Fibroblast of upper back skin (primary cell): ENCODE measurements at places on chromosomes 13 and 19.
A peak's percentile ranks its signal among the peaks of the same experiment; 100 is the strongest.

DNA sequence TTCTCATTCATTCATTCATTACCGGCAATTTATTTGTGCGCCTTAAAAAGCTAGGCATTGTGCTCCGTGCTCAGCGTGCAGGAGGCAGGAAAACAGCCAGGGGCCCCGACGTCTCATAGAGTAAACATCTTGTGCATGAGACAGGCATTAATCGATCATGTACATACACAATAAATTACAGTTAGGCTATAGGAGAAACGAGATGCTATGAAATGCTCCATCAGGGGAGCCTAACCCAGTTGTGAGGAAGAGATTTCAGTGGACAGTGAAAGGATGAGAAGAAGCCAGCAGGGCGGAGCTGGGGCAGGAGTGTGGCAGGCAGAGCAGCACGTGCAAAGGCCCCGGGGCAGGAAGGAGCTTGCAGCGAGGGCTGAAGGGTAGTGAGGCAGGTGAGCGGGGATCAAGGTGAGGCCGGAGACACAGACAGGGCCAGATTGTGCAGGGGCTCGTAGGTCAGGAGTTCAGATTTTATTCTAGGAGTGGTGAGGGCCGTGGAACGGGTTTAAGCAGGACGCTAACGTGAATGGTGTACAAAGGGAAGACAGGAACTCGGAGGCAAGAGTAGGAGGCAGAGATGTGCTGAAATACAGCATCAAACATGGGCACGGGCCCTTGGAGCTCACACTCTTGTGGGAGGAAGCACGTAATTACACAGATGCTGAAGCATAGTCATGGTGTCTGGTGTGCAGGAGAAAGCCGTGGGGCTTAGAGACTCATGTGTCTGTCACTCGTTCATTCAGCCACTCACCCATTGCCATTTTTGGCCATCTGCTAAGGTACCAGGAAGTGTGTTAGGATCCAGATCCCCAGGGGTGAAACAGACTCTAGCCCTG is 7.8 kb upstream of the CACNG6 start:
- no peak for DNase-seq

- peak; percentile 70 for DNase-seq
These were observed 79.4 kb downstream of the SLC15A1 start for GRCh38 chr13:98672947-98673613.

- no peak for DNase-seq
These were observed 1.6 kb downstream of the JAK3 start for GRCh38 chr19:17846146-17846545.

GRCh38 chr19:32012206-32012605 is 333.2 kb upstream of the ZNF507 start:
- no peak for DNase-seq

GRCh38 chr13:97535614-97536013 is 101.6 kb downstream of the RAP2A start:
- DNase-seq, result peak; percentile 64

- no peak for DNase-seq
These were observed 1586.1 kb downstream of the OLFM4 start for GRCh38 chr13:54614726-54615125.

DNA sequence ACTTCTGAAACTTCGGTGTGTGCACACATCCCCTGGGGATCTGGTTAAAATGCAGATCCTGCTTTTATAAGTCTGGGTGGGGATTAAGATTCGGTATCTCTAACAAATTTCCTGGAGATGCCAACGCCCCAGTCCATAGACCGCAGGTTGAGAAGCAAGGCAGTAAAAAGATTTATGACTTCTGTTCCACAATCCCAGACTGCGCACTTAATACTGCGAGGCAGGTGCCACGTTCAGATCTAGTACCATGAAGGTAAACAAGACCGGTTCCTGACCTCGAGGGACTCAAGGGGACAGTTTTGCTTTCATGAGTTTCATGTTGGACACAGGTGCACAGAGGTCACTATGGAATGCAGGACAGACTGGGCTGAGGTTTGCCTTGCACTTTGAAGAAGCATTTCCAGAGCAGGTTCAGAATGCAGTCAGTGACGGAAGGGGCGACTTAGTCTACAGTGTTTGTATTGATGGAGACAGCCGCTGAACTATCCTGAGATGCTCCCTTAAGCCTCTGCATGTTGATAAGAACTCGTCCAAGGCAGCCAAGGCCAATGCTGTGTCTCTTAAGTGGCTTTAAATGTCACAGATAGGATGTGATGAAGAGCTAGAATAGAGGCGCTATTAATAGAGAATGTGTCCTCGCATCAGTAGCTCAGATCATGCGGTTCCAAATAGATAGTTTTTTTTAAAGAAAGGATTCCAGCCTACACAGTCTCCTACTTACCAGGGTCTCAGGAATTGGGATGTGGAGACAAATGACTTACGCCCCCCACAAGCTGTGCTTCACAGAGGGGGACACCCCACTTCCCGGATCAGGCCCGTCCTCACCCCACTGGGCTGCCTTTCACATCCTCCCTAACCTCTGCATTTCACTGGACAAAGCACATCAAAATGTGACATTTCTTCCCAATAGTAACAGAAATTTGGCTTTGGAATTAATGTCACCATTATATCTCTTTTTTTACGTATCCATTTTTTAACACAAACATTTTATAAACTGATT is 97.1 kb upstream of the IRS2 start:
- no peak for DNase-seq

DNA sequence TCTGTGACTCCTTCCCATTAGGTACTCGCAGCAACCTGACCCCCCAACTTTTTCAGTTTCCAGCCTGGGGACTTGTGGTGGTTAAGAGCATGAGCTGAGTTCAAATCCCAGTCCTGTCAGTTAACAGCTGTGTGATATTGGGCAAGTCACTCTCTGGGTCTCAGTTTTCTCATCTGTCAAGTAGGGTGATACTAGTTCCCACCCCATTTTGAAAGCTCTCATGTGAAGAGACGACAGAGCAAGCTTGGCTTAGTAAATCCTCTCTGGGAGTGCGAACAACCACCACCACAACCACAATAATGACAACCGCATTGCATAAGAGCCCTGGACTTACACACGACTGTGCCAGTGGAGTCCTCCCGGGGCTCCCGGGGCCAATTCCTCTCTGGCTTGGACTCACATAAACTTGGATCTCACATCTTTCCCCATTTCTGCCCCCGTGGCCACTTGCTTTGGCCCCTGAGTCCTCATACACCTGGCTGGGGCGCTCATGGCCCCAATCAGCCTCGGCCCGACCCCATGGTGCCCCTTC is 454 bp downstream of the BLVRB start:
- DNase-seq, result peak; percentile 64

GRCh38 chr13:20566468-20566897 is 474 bp upstream of the IFT88 start:
- DNase-seq, result no peak

GRCh38 chr13:110258876-110259631 is 47.9 kb downstream of the COL4A1 start:
- no peak for DNase-seq

DNA sequence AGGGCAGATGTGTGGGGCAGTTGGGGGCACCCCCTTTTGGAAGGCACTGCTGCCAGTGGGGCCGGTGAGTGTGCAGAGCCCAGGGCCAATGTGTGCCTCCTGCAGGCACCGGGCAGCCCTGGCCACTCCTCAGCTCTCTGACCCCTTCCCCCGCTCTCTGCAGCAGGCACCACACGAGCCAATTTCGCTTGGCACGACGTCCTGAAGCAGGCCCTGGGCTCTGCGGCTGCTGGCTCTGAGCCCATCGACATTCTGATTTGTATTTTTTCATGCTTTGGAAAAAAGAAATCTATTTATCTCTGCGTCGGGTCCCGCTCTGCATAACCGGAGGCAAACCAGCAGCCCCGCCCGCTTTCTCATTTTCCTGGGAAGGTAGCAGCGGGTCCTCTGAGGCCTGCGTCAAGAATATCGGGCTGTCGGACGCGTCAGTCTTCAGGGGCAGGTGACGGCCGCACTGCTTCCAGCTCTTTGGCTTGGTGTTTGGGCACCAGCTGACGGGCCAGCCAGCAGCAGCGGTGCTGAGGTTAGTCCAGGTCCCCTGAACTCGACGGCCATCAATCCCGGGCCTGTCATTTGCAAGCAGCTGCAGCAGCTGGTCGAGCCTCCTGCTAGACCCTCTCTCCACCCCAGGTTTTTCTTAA is 134.3 kb downstream of the KDM4B start:
- DNase-seq, result peak; percentile 36

DNA sequence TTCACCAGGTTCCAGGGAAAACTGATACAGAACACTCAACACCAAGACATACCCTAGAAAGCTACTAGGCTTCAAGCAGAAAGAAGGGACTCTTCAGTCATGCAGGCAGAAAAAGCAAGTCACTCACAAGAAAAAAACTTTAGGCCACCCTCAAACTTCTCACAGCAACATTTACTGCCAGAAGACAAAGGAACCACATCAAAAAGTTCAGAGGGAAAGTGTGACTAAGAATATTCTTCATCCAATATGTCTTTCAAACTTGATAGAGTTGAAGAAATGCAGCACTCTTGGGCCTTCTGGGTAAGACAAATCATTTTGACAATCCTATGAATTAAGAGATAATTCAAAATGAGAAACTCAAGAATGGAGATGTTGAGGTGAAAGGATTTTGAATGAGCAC is 7.7 kb downstream of the DZIP1 start:
- no peak for DNase-seq

DNA sequence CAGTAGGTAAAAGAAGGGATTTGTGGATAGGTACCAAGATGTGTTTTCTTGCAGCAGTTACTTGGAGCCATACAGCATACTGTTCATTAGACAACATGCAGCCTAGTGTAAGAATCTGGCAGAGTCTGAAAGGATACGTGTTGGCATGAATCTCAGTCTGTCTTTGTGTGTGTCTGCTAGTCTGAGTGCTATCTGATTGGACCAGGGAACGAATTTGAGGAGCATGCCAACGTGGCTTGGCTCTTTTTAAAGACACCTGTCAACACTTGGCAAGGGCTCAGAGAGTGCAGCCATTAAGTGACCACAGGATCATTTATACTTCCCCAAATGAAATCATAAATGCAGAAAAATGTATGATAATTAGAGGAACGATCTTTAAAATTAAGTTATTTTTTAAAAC is 27.6 kb upstream of the ATXN8OS start:
- no peak for DNase-seq

DNA sequence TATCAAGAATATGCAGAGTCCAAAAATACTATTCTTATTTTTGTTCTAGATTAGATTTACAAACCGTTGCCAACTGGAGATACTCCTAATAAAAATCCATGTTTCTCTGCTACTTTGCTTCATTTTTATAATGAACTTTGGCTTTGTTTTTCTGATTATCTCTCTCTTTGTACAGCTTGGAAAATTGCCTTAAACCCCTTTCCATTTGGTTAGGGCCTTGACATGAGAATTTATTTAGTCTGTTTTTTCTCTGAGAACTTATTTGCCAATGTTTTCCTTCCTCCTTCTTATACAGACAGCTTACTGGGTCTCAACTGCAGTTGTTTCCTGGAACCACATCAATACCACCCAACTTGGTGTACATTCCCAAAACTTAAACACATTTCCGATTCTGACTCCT is 555.4 kb downstream of the SLITRK6 start:
- DNase-seq, result no peak

- DNase-seq, result no peak
These were observed 4.0 kb upstream of the MAST3 start for GRCh38 chr19:18093439-18094161.

DNA sequence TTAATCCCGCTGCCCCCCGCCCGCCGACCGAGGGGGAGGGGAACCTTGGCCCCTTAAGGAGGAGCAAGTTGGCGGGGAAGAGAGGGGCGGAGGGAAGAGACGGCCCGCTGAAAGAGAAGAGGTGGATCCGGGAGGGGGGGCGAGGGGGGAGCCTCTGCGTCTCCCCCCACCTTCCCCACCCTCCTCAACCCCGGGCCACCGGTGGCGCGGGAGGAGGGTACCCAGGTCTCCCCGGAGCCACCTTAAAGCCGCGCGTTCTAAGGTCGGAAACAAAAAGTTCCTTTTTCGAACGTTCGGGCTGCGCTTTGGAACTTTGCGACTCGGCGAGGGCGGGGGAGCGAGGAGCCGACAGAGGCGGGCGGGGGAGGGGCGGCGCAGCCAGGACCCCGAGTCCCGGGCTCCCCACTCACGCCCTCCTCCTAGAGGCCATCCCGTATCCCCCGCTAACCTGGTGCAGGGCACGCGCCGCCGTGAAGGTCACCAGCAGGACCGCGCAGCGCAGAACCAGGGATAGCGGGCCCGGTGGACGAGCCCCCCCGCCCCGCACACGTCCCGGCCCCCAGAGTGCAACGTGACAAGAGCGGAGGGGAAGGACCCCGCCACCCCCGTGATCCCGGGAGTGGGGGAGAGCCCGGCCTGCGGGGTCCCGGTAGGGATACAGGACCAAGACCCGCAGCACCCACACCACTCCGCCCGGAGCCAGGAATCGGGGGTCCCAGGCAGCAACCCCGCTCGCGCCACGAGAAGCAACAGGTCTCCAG is 659 bp downstream of the ERF start:
- DNase-seq, result peak; percentile 58

GRCh38 chr13:29914581-29914980 is 64.2 kb upstream of the UBL3 start:
- DNase-seq, result no peak

DNA sequence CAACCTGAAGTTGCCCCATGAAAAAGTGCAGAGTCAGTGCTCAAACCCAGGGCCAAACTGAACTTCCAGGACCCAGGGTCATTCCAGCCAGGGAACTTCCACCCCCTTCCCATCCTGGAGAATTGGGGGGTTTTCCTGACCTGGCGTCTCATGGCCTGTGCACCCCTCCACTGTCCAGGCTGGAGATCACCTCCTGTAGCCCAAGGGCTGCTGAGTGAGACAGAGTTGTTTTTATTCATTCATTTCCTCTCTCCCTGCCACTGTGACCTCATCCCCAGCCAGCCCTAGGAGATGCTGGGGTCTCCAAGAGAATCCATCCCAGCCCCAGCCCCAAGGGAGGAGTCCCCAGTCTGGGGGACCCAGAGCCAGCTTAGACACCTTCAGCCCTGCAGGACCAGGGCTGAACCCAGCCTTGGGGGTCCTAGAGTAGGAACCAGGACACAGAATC is 4.2 kb downstream of the FCHO1 start:
- no peak for DNase-seq
